ENCODE measurements at places on chromosomes 3 and 15. TPM values are rescaled to one million over a fixed set of nuclear protein-coding genes. Genes with fewer than 3 reads are reported as not detected.
A peak's percentile ranks its signal among the peaks of the same experiment; 100 is the strongest.

GRCh38 chr15:101496198-101496986 lies 6.9 kb upstream of the PCSK6 start:
- DNase-seq, result no peak

DNA sequence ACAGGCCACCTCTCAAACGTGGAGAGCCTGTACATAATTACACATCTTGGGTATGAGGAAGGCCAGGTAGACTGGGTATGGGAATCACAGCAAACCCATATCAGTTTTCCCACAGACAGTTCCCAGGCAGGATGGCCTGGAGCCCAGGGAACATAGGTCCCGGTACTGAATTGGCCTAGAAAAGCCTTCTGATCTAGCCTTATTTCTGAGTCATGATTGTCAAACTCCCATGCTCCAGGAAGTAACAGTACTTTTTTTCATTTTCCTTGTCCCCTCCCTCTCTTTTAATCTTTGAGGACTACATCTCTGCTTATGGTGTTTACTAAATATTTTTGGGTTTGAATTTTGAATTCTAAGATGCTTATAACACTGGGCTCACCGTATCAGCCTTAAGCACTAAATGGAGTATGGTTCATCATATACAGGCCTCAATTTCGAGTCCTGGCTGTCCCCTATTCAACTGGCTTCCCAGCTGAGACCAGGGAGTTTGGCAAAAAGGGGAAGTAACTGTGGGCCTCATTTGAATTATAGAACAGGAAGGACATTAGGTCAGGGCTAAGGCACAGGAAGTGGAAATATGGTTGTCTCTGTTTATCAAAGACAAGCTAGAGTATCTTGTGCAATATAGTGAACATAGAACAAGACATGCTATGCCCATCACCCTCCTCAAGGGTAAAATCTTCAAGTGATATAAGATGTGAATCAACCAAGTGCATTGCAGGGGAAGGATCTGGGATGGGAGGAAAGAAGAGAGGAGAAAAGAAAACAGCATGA lies 494.6 kb downstream of the NTRK3 start:
- no peak for DNase-seq

SEMA3B gene
- total RNA-seq, result 0.38 TPM

DNA sequence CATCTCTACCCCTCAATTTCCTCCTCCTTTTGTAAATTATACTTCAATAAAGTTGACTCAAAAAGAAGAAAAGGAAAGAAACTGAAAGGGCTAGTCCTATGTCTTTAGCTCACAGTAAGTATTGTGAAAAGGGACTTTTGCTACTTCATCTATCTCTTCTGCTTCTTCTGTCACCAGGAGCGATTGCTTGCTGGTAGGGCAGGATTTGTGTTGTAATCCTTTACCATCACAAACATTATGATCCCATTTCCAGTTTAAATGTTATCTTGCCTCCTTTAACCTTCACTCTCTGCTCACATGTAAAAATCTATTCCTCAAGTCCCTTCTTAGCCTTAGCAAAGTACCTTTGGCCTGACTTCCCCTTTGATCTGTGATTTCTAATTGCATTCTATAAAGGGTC lies 537.1 kb downstream of the AGBL1 start:
- DNase-seq, result no peak

DNA sequence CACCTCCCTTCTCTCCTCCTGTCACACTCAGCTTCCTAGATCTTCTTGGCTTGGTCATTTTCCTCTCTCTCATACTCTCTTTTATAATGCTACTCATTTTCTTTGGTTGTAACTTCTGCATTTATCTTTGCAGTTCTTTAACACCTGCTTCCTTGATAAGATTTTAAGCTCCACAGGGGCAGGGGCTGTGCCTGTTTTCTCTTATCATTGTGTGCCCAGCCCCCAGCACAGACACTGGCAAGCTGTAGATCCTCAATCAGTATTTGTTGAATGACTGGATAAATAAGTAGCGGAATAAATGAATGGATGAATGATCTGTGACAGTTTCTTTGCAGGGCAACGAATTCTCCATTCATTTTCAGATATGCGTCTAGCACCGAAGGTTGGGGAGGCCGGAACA lies 64.3 kb upstream of the MEX3B start:
- DNase-seq, result no peak

DNA sequence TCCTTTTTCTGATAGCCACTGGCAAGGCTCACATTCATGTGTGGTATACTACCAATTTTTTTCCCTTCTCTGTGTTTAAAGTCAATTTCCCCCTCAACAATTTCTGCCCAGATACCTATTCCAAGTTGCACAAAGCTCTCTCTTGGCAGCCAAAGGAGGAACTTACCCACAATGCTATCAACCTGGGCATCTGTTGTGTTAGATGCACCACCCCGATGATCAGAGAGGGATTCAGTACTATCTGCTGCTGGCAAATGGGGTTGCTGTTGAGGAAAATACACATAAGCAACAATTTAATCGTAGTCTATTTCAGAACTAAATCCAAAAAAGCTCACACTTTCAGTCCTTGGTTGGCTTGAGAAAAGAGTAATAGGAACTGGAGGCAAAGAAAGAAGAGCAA lies 46.1 kb downstream of the AAGAB start:
- no peak for DNase-seq

DNA sequence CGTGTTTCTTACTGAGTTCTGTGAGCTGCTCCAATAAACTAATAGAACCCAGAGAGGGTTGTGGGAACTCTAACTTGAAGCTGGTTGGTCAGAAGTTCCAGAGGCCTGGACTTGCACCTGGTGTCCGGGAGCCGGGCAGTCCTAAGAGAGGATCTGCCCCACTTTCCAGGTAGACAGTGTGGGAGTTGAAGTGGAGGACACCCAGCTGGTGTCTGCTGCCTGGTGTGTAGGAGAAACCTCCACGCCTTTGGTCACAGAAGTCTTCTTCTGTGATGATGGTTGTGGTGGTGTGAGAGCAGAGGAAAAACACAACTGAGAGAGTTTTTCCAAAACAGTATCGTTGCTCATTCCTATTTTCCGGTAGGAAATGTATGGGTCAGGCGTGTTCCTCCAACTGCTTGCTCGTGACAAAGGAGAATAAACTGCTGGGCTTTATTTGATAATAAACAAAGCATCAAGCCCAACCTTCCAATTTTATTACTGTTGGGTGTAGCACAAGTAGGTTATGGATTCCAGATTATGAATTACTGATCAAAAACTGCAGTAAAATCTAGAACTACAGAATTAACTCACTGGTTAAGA lies 137.0 kb downstream of the KLF13 start:
- DNase-seq, result no peak

DNA sequence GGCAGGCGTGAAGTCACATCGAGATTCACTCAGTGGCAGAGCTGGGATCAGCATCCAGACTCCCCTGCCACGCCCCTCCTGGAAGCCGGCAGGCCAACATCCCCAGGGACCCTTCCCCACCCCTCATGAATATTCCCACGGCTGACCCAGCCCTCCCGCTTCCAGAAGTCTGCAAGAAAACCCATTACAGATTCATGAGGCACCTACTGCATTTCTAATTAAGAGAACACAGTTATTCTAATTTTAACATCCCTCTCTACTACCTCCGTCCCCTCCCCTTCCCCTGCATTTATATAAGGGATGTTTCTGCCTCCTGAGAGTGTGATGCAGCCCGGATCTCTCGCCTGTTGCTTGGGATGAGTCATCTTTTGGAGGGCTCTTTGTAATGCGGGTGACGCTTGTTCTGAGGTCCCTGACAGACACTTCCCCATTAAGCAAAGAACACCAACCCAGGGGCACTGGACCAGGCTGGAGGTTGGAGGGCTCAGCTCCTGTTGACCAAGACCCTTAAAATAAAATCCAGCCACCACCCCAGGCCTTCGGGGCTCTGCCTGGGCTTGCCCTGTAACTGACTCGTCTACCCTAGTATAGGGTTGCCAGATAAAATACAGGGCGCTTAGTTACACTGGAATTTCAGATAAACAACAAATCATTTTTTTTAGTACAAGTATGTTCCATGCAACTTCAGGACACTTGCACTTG lies 118.7 kb downstream of the NUP210 start:
- no peak for DNase-seq

DNA sequence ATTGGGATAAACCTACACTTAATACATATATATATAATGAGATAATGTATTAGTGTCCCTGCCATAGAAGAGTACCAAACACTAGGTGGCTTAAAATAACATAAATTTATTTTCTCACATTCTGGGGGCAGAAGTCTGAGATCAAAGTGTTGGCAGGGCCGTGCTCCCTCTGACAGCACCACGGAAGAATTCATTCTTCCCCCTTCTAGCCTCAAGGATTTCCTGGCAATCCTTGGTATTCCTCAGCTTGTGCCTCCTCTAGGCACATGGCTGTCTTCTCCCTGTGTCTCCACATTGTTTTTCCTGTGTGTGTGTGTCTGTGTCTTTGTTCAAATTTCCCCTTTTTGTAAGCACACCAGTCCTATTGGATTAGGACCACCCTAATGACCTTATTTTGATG lies 115.2 kb upstream of the AGBL1 start:
- DNase-seq, result no peak

DNA sequence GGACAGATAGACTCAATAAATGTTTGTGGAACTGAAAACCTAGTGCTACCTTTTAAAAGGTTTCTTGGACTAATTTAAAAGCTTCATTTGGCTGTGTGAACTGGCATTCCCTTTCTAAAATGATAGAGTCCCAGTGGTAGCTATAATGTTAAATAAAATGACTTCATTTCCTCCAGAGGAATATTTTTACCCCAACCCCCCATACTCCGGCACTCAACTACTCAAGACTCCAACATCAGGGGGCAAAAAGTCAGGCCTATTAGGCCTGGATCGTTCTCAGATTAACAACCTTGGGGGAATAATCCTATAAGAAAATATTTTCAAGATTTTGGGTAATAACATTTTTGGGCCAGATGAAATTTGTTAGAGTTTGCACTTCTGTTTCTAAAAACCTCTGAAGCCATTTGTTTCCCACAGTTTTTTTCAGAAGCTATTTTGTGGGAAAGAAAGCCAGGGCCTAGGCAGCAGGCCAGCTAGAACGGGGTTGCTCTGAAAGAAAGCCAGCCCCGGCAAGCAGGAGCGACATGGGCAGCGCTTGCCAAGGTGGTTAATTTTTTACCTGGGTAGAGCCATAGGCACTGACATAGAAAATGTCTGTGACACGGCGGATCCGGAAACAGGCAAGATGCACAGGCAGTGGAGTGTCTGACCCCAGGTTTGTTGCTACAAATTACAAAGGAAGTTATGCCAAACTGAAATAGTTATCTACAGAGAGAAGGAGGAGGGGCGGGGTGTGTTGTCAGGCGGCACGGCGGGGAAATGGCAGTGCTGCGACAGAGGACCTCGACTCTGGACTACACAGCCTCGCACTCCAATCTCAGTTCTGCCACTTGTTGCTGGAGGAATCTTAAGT lies 84.6 kb downstream of the MAGI1 start:
- DNase-seq, result no peak

MELTF gene
- total RNA-seq, result 5.1 TPM

GRCh38 chr3:146544929-146545528 lies 622 bp upstream of the PLSCR1 start:
- DNase-seq, result no peak

GRIP2 gene
- 0.08 TPM for total RNA-seq

DNA sequence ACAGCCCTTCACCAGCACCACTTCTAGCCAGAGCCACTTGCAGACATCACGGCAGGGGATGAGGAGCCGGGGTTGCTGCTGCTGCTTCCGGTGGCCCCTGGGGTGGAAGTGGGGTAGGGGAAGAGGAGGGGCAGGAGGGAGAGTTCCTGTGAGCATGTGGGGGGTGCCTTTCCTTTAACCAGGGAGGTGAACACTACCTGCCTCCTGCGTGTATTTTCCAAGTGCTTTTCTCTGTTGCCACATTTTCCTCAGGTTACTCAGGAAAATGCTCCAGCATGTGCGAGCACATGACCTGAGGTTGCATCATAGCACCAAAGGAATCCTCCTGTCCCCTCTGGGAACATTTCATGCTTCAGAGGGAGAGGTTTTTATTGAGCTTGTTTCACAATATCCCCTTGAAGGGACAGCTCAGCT lies 12.2 kb upstream of the SACM1L start:
- peak; percentile 72 for DNase-seq

EFCC1 gene
- not detected for total RNA-seq

DNA sequence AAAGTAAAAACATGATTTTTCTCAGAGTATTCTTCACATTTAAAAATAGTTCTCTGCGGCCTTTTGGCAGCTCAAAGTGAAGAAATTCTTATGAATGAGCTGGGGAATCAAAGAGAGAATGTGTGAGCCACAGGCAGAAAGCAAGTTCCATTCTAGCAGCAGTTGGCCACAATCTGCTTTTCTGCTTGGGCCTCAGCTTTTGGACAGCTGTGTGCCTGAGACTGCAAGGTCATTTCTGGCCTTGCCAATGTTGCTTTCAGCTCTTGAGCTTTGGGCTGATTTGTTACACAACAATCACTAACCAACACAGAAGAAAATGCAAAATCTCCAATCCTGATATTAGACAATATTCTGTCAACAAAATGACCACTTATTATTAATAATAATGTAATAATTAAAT lies 14.4 kb upstream of the TM4SF4 start:
- DNase-seq, result no peak

GRCh38 chr3:85801955-85802354 lies 843.2 kb downstream of the CADM2 start:
- DNase-seq, result no peak

- no peak for DNase-seq
These were observed 38.3 kb downstream of the LRRFIP2 start for GRCh38 chr3:37136067-37136466.

- DNase-seq, result no peak
These were observed 2.9 kb upstream of the TMEM266 start for GRCh38 chr15:76056931-76057330.

DNA sequence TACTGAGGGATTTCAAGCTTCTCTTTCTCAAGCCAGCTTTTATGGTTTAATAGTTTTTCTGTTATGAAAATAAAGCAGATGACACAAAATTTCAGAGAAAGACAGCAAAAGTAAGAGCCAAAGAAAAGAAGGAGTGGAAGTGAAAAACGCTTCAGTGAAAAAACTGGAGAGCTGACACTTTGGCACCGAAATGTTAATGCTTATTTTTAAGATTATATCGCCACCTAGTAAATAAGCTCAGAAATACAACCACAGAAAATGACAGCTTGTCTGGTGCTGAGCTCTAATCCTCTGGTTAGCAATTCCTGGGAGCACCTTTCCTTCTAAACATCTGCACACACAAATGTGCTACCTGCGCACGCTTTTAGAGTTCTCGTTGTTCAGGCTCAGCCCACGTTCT lies 101.6 kb downstream of the ZPLD1 start:
- no peak for DNase-seq

DNA sequence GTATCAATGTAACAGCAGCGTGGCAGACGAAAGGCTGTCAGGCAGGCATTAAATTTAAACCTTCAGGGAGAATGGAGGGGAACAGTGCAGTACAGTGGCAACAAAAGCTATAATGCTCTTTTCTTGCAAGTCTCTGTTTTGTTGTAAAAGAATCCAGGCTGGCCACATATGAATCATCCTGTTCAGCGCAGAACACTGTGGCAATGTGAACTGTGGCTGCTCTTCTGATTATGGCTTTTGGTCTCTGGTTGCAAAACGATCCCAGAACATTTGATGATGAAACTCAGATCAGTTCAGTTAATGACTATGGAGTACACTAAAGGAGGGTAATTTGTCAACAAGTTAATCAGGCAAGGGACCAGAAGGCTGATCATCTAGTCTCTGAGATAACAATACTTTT lies 219.7 kb upstream of the SGO1 start:
- no peak for DNase-seq

- DNase-seq, result no peak
These were observed 70.7 kb downstream of the DCLK3 start for GRCh38 chr3:36693670-36694069.

All from activated CD4-positive, alpha-beta memory T cell treated with anti-CD3 and anti-CD28 coated beads, Interleukin-2, amount 10 ng/mL, durations not matched to agents 7 days and 5 days (primary cell).